ENCODE measurements at places on chromosomes 4 and X.

DNA sequence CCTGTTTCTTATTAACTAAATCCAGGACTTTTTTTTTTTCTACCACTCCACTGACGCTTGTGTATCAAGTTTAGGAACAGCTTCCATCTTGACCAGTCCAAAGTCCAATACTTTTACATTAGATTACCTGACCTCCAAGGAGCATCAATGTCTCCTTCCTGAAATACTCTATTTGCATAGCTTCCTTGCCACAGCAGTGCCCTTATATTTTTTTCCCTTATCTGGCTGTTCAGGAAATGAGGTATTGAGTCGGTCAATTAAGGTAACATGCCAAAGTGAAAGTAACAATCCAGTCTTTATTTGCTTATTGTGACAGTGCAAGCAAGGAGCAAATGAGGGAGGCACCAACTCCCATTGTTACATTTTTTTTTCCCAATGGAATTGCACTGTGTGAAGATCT, 730.8 kb upstream of the NDST4 start:
- no peak for DNase-seq

DNA sequence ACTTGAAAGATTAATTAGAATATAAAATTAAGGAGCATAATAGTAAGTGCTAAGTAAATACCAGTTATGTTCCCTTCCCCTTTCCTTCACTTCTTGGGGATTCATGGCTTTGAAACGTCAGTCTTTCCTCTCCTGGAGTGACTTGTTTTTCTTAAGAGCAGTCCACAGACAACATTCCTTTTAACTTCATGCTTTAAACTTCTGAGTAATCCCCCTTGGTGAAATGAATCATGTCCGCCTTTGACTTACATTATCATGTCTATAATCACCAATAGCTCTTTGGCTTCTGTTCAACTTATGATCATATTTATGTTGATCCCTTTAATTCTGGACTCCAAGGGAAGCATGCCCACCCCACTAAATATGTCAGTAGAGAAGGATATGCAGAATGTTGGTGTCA, 1012.1 kb upstream of the SLIT2 start:
- no peak for DNase-seq

- DNase-seq = no peak
These were observed 33.6 kb downstream of the LNX1 start for GRCh38 chr4:53557669-53558064.

GRCh38 chrX:19750028-19750782, 137.2 kb downstream of the SH3KBP1 start:
- no peak for DNase-seq
